Osteocyte (in vitro differentiated cells): ENCODE measurements at places on chromosomes 2 and 18.
A peak's percentile ranks its signal among the peaks of the same experiment; 100 is the strongest.

DNA sequence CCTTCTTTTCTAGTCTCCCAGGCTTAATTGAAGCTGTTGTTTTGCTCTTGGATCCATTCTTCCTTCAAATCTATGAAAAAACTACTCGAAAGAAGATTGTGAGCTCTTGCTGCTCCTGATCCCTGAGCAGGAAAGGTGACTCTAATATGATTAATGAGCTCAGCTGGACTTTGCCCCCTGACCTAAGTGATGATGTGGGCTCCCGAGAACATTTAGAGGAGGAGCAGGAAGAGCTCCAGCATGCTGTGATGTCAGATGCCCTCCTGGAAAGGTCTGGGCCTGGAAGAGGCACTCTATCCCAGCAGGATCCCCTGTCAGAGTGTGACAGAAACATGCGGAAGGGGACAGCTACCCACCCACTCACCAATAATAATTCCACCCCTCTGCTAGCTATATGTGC is 117.9 kb upstream of the PELI1 start:
- no peak for DNase-seq

- no peak for DNase-seq
Measured at GRCh38 chr18:32958746-32959145, 185.9 kb upstream of the KLHL14 start.

DNA sequence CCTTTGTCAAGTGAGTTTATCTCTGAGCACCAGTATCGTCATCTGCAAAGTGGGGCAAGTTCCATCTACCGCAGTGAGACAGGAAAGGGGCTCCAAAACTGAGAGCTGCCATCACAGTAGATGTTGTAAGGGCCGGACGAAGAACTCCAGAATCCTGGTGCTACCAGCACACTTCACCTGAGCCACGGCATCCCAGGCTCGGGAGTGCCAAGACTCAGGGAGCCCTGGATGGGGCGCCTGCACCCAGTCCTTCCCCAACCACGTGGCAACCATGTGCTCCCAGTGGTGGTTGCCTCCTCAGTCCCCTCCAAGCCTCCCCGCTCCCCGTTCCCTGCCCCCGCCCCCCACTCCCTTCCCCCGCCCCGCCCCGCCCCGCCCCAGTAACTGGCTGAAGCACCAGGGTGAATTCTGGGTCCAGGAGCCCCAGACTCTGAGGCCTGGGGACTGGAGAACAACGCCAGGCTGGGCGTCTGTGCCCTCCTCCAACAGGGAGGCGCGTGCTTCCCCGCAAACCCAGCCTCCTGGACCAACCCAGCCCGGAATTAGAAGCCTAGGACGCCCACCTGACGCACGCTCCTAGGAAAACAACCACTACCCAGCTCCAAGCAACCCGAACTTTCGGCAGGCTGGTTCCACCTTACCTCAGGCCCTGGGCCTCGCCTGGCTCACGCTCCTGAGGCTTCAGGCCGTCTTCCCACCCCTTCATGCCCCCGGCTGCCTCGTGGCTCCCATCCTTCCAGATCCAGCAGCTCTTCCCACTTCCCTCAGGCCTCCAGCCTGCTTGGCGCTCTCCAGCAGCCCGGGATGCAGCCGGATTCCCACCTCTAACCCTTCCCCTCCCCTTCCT is 67.6 kb downstream of the LAMA3 start:
- no peak for DNase-seq

DNA sequence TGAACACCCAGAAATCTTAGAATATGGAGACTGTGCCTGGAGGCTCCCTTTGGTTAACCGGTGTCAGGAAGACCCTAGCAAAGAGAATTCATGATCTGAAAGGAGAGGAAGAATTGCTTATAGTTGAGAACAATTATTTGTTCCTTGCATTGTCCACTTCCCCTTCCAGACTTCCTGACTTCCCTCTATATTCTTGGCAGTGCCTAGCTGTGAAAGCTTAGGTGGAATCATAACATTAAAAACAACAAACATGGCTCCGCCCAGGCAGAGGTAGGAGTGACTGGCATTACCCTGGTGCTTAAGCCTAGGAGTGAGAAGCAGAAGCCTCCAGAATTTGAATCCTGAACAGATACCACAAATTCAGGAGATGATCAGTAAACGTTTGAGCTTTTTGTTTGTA is 1.9 kb downstream of the TTL start:
- DNase-seq = no peak

GRCh38 chr2:102657770-102658169 is 38.4 kb downstream of the SLC9A2 start:
- no peak for DNase-seq

- peak; percentile 78 for DNase-seq
Measured at GRCh38 chr2:241775223-241776177, 1.1 kb upstream of the GAL3ST2 start.

GRCh38 chr2:159432610-159433009 is 146.1 kb upstream of the WDSUB1 start:
- DNase-seq = no peak

GRCh38 chr2:146597291-146597690 is 1247.5 kb upstream of the ACVR2A start:
- DNase-seq = no peak

DNA sequence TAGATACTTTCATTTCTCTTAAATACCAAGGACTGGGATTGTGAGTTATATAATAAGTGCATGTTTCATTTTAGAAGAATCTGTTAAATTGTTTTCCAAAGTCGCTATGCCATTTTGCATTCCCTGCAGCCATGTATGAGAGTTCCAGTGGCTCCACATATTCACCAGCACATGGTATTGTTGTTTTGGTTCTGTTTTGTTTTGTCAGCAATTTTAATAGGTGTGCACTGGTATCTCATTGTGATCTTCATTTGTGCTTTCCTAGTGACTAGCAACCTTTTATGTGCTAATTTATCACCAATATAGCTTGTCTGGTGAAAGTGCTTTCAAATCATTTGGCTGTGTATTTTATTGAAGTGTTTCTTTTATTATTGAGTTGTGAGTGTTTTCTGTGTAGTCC is 278.9 kb downstream of the ZNF516 start:
- DNase-seq = no peak

DNA sequence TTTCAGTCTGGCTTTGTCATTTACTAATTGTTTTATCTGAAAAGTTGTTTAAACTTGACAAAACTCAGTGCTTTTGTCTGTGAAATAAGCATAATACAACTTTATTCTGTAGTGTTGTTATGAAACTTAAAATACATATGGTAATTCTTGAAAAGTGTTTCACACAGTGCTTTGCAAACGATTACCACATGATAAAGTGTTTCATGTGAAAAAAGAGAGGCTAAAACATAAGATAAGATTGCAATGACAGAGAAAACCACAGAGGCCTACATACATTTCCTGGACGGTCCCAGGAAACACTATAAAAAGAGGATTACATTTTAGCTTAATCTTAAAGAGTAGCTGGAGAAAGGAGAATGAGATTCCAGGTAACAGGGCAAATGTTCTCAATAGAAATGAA is 1934.6 kb upstream of the LRRTM1 start:
- DNase-seq = no peak

DNA sequence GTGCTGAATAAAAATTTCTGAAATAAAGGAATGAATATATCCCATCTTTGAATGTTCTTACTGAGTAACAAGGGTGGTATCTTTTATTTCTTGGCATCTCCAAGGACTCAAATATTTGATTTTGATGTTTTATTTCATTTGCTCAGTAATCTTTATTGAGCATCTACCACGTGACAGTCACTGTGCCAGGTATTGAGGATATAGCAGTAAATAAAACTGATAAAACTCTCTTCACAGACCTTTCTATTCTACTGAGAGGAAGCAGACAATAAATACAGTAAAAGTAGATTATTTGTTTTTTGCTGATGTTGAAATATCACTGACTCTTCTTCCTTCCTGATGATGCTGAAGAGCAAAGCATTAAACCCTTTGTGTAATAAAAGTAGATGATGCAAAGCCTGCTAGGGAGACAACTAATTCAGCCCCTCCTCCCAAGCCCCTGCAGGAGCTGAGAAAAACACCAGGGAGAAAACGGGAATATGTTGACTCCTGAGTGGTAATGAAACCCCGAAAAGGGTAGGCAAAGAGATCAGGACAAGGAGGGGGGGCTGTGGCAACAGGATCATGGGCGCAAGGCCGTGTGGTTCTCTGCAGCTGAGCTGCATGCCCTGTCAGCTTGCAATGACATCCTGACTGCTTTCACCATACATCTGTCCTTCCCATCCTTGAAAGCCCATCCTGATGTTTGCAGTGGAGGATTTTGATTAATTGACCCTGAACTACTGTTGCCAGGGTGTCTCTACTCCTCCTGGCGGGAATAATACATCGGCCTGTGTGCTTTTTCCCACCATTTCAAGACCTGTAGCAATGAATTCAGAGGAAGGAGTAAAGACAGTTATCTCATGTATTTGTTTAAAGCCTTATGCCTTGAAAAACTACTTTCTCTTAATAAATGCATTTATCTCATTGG is 117.4 kb downstream of the EML6 start:
- no peak for DNase-seq

DNA sequence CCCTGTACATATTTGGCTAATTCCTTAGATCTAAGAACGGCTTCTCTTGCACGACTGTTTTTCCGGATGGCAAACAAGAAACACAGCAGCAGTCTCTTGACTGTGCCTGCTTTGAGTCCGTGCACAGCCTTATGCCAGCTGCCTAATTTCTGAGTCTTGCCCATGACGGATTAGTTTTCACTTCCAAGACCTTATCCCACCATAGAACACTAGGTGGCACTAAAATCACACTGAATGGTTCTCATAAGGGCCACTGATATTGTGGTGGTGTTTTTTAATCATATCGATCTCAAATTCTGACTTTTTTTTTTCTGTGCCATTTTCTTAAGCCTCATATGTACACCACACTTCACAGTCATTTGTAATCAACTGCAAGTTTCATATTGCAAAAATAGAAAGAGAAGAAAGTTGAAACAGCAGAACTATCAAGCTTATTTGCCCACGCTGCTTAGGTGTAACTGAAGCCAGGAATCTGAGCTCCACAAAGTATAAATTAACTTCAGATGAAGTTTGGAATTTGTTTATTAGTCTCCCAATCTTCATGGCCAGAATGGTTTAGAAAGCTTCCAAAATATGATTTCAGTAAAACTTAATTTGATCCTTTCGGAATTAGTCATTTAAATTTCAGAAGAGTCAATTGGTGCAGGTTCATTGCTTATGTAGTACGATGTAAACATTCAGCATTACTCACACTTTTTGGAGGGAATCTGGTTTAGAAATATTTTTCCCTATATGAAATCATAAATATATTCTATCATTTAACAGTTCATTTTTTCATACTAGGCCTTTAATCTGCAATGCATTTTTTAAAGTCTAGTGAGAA is 45.5 kb upstream of the SCN7A start:
- DNase-seq = no peak

DNA sequence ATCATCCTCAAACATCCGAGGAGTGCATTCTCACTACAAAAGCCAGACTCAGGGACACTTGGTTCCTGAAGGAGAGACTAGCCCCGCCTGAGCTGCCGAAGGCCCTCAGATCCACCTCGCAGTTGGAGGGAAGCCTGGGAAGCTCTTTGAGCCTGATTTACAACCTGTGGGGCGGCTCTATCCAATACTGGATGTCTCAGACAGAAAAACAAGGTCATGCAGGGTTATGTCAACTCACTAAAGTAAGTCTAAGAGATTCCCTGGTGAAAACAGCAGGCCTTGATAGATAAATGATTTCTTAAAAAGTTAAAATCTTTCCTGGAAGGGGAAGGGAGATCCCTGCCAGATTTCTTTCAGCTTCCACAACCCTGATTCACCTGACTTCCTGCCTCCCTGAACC is 284.3 kb downstream of the CYP26B1 start:
- DNase-seq = no peak
